ENCODE measurements at places on chromosomes 1 and 21. TPM values are rescaled to one million over a fixed set of nuclear protein-coding genes. Genes with fewer than 3 reads are reported as not detected.

- DNase-seq, result no peak
Measured at GRCh38 chr1:97202481-97203380, 481.1 kb downstream of the PTBP2 start.

DNA sequence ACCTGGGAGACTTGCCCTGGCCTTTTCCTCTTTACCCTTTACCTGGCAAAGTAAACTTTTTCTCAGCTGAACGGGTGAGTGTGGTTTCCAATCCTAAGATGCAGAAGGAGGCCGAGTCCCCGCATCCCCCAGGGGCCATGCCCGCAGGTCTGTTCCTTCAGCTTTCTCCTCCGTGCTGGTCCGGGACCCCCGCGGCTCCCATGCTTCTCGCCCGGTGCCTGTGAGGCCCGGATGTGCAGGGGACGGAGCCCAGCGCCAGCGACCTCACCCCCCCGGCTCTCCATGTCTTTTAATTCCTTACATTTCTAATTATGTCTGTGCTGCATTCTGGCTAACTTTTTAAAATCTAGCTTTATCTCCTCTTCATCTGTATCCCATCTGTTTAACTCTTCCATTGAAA is 21.5 kb upstream of the SCYL3 start:
- no peak for DNase-seq

GRCh38 chr1:46477153-46477929 is 12.3 kb upstream of the DMBX1 start:
- DNase-seq, result peak; percentile 86

- DNase-seq, result no peak
Measured at GRCh38 chr1:73903092-73903491, 294.9 kb downstream of the LRRIQ3 start.

FCRL2 gene
- not detected for total RNA-seq

- no peak for DNase-seq
Measured at GRCh38 chr1:113088972-113089371, 16.0 kb downstream of the LRIG2 start.

SOD1 gene
- 114 TPM for total RNA-seq

PRDM16 gene
- total RNA-seq, result 0.77 TPM

DNA sequence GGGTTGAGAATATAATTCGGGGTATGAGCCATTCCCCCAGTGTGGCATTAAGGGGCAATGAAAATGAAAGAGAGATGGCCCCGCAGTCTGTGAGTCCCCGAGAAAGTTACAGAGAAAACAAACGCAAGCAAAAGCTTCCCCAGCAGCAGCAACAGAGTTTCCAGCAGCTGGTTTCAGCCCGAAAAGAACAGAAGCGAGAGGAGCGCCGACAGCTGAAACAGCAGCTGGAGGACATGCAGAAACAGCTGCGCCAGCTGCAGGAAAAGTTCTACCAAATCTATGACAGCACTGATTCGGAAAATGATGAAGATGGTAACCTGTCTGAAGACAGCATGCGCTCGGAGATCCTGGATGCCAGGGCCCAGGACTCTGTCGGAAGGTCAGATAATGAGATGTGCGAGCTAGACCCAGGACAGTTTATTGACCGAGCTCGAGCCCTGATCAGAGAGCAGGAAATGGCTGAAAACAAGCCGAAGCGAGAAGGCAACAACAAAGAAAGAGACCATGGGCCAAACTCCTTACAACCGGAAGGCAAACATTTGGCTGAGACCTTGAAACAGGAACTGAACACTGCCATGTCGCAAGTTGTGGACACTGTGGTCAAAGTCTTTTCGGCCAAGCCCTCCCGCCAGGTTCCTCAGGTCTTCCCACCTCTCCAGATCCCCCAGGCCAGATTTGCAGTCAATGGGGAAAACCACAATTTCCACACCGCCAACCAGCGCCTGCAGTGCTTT is 9.4 kb downstream of the PROX1 start:
- no peak for DNase-seq

GRCh38 chr1:156083800-156084790 is 1.8 kb upstream of the MEX3A start:
- DNase-seq, result no peak

- peak; percentile 4 for DNase-seq
Measured at GRCh38 chr1:76868916-76869315, 1.6 kb downstream of the ST6GALNAC5 start.

ARHGEF16 gene
- total RNA-seq, result 0.14 TPM

DNA sequence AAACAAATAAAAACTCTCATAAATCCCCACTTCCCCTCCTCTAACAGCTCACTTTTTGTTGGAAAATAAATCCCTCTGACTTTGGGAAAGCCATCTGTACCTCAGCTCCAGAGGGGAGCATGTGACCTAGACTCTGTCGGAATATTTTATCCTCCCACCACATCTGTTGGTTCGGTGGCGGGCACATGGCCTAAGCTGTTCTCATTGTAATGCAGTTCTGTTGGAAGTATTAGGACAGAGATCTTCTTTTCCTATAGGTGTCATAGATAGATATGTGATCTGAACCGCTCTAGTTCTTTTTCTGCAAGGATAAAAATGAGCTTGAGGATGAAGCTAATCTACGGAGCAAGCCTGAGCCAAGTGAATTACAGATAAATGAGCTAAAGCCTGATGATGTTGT is 50.5 kb upstream of the EPS8L3 start:
- no peak for DNase-seq

DNA sequence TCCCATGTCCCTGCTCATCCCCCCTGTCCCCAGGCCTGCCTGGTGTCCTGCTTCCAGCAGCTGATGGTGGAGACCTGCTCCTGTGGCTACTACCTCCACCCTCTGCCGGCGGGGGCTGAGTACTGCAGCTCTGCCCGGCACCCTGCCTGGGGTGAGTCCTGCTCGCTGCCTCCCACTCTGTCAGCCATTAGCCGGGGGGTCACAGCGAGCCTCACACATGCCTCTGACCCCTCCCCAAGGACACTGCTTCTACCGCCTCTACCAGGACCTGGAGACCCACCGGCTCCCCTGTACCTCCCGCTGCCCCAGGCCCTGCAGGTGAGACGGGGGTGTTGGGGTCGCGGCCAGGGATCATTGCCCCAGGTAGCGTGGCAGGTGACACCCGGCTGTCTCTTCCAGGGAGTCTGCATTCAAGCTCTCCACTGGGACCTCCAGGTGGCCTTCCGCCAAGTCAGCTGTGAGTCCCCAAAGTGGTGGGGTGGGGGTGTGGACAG is 10.0 kb downstream of the SCNN1D start:
- peak; percentile 83 for DNase-seq

GRCh38 chr1:93708734-93709481 is 27.3 kb upstream of the BCAR3 start:
- DNase-seq, result no peak

PLPPR5 gene
- not detected for total RNA-seq

GRCh38 chr1:202171292-202172014 is 11.1 kb upstream of the PTPN7 start:
- DNase-seq, result no peak

GRCh38 chr1:2350911-2351655 is 40.3 kb downstream of the MORN1 start:
- no peak for DNase-seq

DNA sequence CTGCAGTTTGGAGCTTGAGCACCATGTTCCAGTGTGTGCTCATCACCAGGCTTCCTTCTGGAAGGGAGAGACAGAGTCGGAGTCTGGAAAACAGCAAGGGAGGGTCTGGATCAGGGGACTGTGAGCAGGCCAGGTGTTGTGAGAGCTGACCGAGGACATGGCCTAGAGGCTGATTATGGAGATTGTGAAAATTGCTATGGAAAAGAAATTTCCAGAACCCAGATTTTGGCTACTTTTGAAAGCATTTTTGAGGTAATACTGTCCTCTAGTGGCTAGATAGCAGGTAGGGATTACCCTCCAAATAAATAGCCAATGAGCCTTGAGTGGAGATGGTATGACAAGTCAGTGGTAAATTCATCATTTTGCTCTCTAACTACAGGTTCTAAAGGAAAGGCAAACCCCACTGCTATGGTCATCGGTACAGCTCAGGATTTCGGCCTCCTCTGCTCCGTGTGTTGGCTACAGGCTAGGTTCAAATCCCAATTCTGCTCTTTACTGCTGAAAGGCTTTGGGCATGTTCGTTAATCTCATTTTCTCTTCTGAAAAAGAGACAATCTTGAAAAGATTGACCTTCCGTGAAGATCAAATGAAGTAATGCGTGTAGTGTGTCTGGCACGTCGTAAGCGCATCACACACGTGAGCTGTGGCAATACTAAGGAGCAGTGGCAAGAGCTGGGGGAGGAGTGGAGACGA is 1.0 kb upstream of the HAO2 start:
- no peak for DNase-seq

GRCh38 chr1:23425193-23425494 is 596 bp upstream of the TCEA3 start:
- DNase-seq, result no peak

DNA sequence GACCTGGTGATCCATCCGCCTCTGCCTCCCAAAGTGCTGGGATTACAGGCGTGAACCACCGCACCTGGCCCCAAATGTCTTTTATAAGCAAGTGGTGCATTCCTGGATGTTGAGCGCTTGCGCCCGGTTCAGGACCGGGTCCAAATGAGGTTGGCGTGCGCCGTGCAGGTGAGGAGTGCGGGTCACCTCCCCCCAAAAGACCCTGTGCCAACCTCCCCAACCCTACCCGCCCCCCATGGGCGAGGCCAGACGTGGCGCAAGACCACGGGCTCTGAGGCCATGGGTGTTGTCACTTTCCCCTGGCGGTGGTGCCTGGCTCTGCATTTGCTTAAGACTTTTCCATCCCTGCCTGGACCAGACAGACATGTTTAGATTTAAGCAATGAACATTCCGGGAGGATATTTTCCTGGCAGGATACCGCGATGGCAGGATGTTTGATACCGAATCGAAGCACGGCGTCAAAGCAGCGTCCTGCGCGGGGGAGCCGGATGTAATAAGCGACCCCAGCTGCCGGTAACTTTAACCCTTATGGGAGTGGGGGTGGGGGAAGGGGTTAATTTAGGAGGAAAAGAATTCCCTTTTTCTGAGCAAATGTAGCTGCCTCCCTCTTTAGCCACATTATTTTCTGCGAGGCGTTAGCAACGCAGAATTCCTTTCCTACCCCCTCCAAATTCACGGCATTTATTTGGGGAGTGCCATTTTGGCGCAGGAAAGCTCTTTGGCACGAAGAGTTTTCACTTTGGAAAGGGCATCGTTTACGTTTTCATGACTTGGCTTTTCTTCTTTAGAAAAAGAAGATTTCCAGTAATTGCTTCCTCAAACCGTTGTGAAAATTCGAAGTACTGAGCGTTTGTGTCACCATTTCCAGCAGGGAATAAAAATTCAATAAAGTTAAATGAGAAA is 27.8 kb upstream of the RNF187 start:
- peak; percentile 80 for DNase-seq

DNA sequence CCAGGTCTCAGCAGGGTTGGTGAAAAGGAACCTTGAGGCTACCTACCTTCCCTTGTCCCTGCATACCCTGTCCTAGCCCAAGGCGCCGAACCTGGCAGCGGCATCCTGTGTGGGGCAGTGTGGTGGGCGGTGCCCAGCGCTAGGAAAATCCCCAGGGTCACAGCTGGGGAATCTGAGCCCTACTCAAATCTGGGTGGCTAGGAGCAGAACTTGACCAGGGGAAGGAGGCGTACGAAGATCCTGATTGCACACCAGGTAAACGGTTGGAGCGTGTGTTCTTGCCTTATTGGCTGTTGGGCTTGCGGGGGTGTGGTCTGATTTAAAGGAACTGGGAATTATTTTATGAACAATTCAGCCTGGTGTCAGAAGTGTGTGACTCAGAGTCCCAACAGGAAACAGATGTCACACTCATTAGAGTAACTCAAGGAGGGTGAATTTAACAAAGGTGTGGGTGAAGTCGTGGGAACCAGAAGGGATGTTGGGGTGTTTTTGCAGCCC is 118.6 kb downstream of the LRIG2 start:
- DNase-seq, result no peak

DNA sequence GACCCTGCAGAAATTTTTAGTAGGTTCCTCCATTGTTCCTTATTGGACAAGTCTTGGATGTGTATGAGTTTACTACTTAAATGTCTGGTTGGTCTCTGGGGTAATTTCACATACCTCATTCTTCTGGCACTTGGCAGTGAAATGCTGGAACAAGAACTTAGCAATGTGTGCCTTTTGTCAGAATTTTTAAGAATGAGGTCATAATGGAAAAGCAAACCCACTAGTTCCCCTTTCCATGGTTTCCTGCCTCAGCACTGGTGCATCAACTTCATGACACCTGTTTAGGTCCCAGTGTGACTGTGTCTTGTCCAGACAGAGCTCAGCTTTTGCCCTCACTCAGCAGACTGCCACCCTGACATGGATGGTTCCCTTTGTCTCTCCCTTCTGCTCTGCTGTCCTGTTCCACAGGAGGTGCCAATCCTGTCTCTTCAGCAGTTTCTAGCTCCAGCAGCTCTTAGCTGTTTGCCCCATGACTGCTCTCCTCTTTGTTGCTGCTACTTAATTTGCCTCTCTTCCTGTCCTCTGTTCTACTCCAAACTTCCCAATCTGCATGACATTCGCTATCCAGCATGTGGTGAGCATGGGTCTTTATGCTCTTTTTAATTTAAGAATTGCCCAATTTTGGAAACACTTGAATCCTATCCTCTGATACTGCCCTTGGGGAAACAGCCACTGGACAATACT is 135.6 kb downstream of the CYYR1 start:
- DNase-seq, result no peak

DNA sequence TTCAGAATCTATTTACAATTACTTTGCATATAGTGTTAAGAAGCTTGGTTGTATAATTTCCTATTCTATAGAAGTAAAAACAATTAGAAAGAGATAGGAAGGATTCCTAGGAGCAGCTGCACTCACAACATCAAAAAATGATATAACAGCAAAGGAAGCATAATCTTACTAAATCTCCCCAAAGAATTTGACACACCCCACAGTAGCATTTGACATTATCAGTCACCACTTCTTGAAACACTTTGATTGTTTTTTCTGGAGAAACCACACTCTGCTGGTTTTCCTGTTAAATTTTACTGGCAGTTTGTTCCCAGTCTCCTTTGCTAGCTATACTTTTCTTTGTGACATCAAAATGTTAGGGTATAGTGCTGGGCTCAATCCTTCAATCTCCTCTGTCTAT is 100.8 kb upstream of the KIAA1614 start:
- DNase-seq, result no peak

- no peak for DNase-seq
Measured at GRCh38 chr1:23290836-23291565, 53.1 kb downstream of the HNRNPR start.

DNA sequence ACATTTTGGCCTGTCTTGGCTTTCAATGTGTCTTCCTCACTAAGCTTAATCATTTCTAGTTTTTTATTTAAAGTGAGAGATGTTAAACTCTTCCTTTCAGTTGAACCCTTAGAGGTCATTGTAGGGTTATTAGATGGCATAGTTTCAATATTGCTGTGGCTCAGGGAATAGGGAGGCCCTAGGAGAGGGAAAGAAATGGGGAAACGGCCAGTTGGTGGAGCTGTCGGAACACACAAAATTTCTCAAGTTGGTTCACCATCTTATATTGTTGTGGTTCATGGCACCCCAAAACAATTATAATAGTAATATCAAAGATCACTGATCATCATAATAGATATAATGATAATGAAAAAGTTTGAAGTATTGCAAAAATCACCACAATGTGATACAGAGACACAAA is 31.4 kb upstream of the KAZN start:
- no peak for DNase-seq

ATAD3C gene
- 2.8 TPM for total RNA-seq

SH2D1B gene
- total RNA-seq, result 0.32 TPM

Data from activated T-cell treated with anti-CD3 and anti-CD28 coated beads, Interleukin-2, amount 50 U/mL, for 72 hours (primary cell).